ENCODE measurements at places on chromosomes 5 and 9.
A peak's percentile ranks its signal among the peaks of the same experiment; 100 is the strongest.

DNA sequence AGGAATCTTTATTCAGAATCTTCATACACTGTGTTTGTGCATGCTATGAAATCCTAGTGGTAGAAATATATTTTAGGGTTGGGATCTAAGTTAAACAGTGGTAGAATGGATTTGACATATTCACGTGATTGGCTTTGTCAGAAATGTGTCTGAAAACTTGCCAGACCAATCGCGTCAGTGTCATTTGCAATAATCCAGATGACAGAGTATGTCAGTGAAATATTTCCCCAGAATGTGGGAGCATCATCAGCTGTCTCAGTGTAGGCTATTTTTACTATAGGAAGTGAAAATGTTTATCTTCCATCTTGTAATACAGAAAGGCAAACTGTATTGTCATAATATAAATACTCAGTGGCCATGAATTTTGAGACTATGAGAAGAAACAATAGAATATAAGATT, 220.6 kb upstream of the EDIL3 start:
- DNase-seq = no peak

- no peak for DNase-seq
Measured at GRCh38 chr5:154039458-154039829, 677 bp downstream of the MFAP3 start.

DNA sequence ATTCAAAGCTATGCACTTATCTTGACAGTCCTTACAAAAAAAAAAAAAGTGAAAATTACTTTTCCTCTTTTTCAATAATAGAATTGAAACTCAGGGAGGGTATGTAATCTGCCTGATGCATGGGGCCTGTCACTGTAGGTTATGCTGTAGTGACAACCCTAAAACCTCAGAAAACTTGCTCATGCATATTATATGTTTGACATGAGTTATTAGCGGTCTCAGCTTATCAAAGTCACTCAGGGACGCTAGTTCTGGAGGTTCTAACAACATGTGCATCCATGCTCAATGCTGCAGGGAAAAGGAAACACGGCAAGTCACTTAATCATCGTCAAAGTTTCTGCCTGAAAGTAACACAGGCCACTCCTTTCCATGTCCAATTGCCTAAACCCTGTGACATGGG, 78.4 kb upstream of the TMEM252 start:
- DNase-seq = no peak

DNA sequence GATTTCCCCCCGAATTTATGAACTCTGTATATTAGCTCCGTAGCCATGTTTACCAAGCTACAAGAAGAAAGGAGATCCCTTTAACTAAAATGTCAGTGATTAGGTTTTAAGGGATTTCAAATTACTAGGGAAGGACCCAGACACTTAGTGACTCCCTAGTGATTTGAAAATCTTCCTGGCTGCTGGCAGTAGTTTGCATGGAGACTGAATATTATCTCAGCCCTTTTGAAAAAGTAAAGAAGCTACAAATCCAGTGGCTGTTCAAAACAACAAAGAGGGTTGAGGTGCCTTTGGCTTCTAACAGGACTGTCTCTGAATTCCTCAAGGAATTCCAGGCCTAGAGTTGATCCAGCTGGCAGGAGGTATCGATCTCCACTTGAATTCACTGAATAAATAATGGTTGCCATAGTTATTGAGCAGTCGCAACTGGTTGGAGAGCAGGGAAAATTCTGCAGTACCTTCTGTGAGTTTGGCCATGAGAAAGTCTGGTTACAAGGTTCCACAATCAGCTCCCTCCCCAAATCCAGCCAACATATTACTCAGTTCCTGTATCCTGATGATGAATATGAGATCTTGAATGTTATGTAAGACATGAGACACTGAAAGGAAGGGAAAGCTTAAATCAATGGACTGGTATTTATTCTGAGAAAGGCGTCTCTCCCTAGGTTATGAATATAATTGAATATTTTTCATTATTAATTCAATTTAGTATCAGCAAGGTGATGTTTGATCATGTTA, 37.7 kb downstream of the NR4A3 start:
- no peak for DNase-seq

DNA sequence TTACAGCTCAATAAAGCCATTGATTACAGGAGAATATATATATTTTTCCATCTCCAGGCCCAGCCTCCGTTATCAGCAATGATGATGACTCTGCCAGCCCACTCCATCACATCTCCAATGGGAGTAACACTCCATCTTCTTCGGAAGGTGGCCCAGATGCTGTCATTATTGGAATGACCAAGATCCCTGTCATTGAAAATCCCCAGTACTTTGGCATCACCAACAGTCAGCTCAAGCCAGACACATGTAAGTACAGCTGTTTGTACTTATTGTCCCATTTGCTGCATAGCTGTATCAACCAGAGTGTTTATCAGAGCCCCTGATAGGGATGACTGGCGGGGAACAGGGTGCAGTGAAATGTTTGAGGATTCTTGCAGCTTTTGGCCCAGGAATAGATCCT, 197.7 kb downstream of the NTRK2 start:
- no peak for DNase-seq

- no peak for DNase-seq
Measured at GRCh38 chr5:133783481-133783880, 171.1 kb upstream of the FSTL4 start.

- no peak for DNase-seq
Measured at GRCh38 chr5:31585166-31585894, 53.2 kb downstream of the C5orf22 start.

DNA sequence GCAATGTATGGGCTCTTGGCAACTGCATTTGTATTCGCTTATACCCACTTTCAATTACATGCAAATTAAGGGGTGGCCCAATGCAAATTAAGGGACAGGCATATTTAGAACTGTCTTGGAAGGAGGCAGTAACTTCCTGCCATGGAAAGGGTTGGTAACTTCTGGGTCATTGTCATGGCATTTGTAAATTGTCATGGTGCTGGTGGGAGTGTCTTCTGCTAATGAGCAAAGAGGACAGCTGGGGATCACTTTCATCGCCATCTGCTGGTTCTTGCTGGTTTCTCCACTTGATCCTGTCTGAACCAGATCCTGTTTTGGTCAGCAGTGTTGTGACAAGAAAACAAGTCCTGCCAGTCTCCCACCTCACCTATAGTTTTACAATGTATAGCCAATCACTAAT, 23.3 kb upstream of the UGT3A2 start:
- peak; percentile 44 for DNase-seq

All from foreskin keratinocyte (primary cell).